GM12878 (cell line): ENCODE measurements at places on chromosomes 13 and 19. TPM values are rescaled to one million over a fixed set of nuclear protein-coding genes. Genes with fewer than 3 reads are reported as not detected.

Gene CCDC70
- polyA plus RNA-seq = not detected in 2 replicates

Gene MBD3L2
- not detected in 2 replicates for polyA plus RNA-seq

DNA sequence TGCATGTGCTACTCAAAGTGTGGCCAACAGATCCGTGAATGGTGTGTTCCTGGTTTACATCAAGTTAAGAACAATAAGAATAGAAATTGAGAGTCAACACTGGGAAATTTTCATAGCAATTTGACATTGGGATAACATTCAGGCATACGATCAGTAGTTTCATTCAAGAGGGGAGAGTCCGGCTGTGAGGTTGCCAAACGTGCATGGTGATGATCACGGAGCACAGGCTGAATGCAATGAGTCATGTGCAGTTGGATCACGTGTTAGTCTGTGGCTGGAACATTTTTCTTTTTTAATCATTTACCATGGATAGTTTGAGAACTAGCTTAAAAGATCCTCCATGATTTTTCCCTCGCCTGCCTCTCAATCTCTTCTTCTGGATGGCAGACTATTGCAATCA lies 2.5 kb upstream of the DCT start:
- no peaks in the 10 kb centered on the region for H3K27me3 ChIP-seq
- DNase-seq = no peak
- no peaks in the 10 kb centered on the region for H3K4me1 ChIP-seq
- no peak overlapping the region for H3K27ac ChIP-seq

GRCh38 chr13:97057176-97057575 lies 62.9 kb upstream of the OXGR1 start:
- H3K4me1 ChIP-seq = no peaks in the 10 kb centered on the region
- no peaks in the 10 kb centered on the region for H3K36me3 ChIP-seq
- no peaks in the 10 kb centered on the region for H3K27me3 ChIP-seq
- H3K4me3 ChIP-seq = no peak overlapping the region
- DNase-seq = no peak
- no peak overlapping the region for H3K27ac ChIP-seq

- no peaks in the 10 kb centered on the region for H3K27me3 ChIP-seq
- H3K36me3 ChIP-seq = peaks cover 11% of the 10 kb centered on the region
- no peak for DNase-seq
- 0 out of 2 replicates have a peak overlapping the region, but pooled peaks have one; percentile 7 for H3K27ac ChIP-seq
- peaks cover 21% of the 10 kb centered on the region for H3K4me1 ChIP-seq
- 0 out of 2 replicates have a peak overlapping the region, but pooled peaks have one; percentile 90 for H3K4me3 ChIP-seq
Measured at GRCh38 chr19:5973867-5974635, 3.9 kb downstream of the RANBP3 start.

DNA sequence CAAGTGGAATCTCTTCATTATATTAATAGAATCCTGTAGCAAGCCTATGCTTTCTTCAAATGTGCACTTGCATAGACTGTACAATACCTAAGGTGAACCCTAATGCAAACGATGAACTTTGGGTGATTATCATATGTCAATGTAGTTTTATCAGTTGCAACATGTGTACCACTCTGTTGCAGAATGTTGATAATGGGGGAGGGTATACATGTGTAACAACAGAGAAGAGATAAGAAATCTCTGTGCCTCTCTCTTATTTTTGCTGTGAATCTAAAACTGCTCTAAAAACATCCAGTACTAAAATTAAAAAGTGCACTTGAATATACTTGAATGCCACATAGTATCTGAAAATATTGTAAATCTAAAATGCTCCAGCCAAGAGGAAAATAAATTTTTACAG lies 820.8 kb upstream of the MIR17HG start:
- no peak overlapping the region for H3K4me3 ChIP-seq
- H3K27me3 ChIP-seq = no peaks in the 10 kb centered on the region
- DNase-seq = no peak
- no peaks in the 10 kb centered on the region for H3K4me1 ChIP-seq
- H3K36me3 ChIP-seq = no peaks in the 10 kb centered on the region
- H3K27ac ChIP-seq = no peak overlapping the region

DNA sequence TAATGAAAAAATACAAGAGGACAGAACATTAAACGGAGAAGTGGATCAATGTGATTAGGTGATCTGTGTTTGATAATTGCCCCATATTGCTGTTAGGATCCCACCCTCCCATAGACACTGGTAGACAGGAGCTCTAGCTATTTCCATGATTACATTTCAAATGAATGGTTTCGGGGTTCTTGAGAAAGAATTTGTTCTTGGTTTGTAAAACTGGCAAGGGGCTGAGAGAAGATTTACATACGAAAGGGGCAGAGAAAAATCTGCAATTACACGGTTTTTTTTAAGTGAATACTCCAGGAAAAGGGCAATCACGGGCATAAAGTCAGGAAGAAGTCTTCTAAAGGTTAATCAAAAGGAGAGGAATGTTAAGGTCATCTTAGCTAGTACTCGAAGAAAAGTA lies 2125.7 kb upstream of the PCDH20 start:
- H3K27me3 ChIP-seq = no peaks in the 10 kb centered on the region
- H3K4me3 ChIP-seq = no peak overlapping the region
- no peaks in the 10 kb centered on the region for H3K4me1 ChIP-seq
- H3K27ac ChIP-seq = no peak overlapping the region
- DNase-seq = no peak
